Fibroblast of villous mesenchyme (primary cell): ENCODE measurements at places on chromosomes 7 and 10.

DNA sequence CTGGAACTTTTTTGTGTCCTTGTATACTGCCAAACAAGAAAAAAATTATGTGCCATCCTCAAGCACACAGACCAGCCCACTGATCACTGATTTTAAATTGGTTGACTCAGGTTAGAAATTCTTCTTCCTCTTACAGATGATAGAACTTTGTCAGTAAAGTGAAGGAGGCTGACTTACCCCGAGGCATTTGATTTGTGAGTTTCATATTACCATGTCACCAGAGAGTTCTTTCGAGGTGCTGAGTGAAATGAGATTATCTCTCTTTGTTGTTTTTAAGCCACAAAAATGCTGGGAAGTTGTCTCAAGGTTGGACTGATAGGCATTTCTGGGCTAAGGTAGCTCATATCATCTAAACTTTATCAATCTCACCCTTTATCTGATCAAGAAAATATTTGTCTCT is 78.8 kb upstream of the FAM180A start:
- DNase-seq, result no peak

DNA sequence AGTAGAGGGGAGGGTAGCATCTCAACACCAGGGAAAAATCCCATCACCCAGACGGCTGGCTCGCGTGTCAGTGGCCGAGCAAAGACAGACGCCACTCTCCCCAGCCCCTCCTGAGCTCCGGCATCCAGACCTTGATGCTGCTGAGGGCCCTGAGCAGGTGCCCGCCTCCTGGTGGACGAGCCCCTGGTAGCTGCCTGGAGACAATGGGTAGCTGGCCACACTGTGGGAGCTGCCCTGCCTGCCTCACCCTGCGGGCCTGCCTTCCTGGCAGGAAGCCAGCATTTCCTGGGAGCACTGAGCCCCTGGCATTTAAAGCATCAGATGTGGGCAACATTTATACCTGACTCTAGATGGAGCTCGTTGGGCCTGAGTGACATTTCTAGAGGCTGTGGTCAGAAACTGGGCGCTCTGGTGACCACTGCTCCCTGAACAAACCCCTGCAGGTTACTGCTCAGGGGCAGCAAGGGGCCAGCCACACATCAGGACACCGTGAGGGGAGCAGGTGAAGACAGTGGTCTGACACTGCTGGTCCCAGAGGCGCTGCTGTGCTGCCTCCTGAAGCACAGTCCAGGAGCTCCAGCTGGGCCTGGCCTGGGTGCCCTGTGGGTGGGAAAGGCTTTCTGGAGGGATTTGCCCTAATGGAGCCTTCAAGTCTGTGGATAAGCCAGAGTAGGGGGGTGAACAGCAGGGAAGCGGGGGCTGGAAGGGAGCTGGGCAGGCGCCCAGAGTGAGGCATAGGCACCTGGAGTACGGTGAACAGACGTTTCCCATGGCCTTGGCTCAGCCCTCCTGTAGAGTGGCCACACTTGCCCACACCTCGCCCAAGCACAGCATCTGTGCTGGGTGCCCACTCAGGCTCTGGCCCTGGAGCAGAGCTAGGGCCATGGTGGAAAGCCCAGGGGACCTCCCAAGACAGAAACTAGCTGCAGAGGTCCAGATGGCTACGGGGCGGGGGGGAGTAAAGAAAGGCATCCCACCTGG is 138.7 kb downstream of the MAPK8 start:
- no peak for DNase-seq

DNA sequence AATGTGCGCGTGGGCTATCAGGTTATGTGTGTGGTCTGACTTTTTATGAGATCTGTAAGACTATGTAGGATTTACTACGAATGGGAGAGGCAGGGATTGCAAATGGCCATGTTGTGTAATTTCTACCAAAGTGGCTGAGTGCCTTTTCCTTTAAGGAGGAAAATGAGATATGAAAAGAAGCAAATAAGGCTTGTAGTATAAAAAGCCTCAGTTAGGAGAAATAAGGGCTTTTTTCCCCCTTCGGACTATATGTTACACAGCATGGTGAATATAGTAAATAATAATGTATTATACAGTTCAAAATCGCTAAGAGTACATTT is 447 bp upstream of the GPAM start:
- DNase-seq, result peak; percentile 95

DNA sequence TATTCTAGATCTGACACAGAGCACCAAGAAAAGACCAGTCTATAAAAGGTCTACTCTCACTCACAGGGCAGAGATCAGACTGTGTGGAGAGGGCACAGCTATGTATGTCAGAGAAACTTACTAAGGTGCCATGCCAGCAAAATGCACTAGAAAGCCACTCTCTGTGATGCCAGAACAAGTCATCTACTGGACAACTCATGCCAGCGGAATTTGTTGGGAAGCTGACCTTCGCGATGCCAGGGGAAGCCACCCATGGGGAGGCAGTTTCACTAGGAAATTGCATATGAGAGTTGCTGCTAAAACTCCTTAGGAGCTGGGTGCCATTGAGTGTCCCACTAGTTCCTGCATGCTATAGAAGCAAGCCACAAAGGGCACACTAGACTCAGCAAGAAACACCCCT is 58.5 kb downstream of the MICU1 start:
- no peak for DNase-seq

- peak; percentile 24 for DNase-seq
These were observed 341.8 kb upstream of the SEMA3A start for GRCh38 chr7:84536271-84536870.

- no peak for DNase-seq
These were observed 56.1 kb upstream of the ELN start for GRCh38 chr7:73971704-73972341.

DNA sequence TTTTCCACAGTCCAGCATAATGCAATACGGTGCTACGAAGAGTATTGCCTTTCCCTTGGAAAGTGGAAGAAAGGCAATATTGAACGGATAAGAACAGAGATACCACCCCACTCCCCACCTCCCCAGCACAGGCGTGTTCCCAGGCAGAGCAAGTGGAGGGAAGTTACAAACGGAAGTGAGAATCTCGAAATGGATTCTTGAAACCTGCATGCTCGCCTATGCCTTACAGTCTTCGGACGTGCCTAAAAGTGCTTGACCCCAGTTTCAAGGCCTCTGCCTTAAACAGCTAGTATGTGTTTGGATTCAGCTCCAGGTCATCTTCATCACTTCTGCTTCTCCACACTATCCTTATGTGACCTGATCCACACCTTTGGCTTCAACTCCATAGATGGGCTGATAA is 35.0 kb upstream of the USP6NL start:
- no peak for DNase-seq

DNA sequence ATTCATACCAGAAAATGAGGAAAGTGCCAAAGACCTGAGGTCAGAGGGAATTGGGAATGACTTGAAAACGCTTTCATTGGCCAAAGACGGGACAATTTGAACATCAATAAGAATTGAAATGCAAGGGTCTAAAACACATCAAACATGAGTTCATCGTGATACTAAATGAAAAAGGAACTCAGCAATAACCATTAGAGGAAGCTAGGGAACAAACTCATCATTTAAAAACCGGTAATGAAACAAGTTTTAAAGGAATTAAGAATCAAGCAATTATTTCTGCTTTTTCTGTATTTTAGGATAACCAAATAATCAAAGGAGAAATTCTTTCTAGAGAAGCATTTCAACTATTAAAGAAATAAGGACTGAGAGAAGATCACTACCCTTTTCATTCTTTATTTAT is 303.1 kb downstream of the ARHGAP12 start:
- no peak for DNase-seq

DNA sequence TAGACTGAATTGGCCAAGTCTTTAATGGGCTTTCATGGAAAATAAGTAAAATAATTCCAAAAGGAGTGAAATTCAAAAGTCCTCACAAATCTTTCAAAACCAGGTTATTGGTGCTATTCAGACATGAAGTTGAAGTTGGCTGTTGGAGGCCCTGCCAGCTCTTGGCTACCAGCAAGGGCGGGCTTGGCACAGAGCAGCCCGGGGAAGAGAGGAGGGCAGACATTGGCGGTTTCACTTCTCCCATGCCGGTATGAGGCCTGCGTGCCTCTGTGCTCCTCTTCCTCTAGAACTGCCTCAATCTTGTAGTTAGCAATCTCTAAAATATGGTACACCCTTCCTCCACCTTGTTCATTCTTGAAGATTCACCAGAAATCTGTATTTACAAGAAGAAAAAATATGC is 16.4 kb upstream of the NPS start:
- no peak for DNase-seq

DNA sequence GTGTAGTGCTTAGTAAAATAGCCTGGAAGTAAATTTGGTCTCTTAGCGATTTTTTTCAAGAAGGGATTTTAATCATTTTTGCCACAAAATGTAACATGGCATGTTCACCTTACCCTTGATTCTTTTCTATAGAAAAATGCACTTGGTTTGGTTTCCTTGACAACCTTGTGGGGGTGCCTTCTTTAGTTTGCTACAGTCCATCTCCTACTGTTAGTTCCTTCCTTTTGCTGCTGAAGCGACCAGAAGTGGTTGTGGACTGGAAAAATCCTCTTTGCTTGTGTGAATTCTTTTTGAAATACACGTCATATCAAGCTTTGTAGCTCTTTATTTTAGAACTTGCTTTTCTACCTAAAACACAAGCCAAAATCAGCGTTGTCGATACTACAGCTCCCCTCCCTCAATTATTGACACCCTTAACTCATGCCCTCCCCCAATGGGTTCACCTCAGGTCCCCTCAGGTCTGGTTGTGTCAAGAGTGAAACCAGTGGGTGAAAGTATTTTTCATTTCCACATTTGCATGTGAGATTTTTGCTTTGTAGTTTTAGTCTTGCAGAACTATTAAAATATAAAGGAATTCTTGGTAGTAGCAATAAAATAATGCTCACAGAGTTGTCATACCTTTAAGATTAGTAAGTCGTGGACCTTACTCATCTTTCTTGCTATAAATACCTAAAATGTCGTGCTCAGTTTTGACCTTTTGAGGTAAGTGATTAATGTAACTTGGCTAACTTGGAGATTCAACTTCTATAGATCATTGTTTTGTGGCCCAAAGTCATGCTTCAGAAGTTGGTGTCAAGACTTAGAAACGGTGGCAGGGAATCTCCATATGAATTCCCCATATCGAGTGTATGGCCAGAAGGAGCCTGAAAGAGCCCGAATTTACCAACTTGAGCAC is 1.5 kb downstream of the ACTR3B start:
- DNase-seq, result no peak

GRCh38 chr7:85392789-85393188 is 205.9 kb upstream of the SEMA3D start:
- no peak for DNase-seq

DNA sequence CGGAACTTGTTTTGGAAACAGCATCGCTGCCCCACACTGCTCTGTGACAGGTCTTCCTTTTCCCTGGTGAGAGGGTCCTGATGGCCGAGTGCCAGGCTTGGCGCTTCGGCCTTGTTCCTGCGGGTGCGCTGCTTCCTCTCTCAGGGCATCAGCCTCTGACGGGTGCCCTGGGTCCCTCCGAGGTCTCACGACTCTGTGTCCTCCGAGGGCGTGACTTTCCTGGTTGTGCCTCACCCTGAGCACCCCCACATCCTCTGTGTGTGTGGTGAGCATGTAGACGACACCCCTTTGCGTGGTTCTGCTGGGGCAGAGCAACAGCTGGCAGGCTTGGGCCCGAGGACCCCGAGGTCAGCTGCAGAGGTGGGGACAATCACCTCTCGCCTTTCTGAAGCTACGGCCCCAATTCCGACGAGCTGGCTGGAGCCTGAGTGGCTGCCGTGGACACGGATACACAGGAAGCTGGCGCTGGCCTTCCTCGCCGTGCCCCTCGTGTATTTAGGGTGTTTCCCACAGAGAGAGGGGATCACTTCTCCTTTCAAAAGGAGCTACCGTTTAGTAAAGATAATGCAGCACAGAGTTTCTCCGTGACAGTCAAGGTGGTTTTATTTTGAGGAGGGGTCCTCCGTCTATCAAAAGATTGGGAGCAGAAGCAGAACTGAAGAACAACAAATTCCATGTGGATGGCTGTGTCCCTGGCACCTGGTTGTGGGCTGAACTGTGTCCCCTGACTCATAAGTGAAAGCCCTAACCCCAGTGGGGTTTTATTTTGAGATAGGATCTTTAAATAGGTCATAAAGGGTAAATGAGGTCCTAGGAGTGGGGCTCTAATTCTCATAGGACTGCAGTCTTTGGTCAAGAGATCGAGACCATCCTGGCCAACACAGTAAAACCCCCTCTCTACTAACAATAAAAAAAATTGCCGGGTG is 36.2 kb upstream of the PITRM1 start:
- DNase-seq, result no peak

GRCh38 chr10:59271160-59271559 is 91.2 kb downstream of the FAM13C start:
- no peak for DNase-seq

DNA sequence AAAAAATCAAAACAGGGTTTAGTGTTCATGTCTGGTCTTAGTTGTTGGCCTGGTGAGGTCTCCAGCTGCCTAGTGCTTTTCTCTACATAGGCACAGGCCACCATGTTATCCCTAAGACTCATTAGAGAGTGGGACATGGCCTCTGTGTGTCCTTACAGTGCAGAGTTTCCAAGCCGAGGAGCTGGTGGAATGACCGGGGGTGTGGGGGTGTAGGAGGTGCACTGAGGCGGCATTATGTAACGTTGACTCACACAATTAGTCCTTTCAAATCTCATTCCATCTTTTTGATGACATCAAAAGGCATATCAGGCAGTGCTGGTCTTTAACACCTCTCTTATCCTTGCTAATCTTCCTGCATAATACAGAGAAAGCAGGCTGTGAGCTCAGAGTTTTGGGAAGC is 71.3 kb downstream of the MTPN start:
- no peak for DNase-seq

DNA sequence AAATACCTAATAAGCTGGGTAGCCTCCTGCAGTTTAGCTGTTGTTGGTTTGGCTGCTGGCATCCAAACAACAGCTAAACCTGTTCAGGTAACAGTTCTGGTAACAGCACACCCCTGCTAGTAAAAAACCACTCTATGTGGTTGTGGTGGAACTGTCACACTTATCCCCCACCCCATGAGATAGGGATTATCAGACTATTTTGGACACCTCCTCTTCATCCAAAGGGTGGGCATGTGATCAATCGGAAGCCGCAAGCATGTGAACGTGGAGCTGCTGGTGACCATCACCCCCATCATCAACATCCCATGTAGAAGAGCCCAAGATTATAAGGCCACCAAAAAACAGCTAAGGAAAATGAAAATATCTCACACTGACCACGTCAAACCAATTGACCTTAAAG is 2.5 kb downstream of the MTPAP start:
- no peak for DNase-seq

DNA sequence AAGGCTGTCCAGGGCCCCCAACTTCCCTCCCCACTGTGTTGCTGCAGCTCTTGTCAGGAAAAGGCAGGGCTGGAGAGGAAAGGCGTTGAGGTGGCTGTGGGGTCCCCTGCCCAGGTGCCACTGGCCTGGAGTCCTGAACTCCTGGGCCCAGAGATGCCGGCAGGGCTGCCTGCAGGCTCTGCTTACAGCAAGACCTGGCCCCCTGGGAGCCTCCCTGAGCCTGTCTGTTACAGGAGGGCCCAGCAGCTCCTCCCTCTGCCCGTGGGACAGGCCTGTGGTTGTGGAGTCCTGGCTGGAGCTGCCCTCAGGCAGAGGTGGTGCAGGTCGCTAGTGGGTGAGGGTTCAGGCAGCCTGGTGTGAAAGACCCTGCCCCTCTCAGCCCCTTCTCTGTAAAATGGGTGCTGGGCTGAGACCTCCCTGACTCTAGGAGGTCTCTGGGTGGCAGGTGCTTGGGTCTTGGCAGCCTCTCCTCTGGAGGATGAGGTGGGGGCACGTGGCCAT is 9.9 kb downstream of the ANTXRL start:
- no peak for DNase-seq
